Activated naive CD8-positive, alpha-beta T cell treated with anti-CD3 and anti-CD28 coated beads, Interleukin-2, amount 10 ng/mL, durations not matched to agents 7 days and 5 days (primary cell): ENCODE measurements at places on chromosomes 2 and 18.

GRCh38 chr18:76923485-76924085 lies 101.2 kb downstream of the ZNF236 start:
- DNase-seq: no peak

DNA sequence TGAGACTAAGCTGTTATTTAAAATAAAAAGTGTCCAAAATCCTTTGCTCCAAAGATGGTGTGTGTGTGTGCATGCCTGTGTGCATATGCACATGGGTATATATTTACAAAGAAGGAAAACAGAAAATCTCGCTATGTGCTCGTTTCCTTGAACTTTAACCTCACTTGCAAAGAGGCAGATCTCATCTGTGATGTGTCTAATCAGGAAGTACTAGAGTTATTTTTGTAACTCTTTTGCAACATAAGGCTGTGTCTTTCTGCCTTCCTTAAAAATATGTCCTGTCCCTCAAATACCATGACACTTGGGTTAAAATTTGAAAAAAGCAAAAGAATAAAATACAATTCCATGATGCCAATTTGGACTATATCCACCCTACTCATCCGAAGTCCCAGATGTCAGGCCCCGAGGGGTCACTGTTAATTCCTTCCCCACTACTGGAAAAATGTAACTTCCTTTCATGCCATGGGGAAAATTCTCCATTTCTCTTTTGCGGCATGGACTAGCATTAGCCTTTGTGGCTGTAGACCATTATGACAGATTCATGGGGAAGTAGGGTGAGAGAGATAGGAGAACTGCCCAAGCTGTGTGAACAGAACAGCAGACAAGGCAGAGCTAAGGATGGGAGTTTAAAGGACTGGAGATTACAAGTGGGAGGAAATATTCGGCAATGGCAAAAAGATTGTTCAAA lies 191.3 kb downstream of the MYO1B start:
- no peak for DNase-seq

DNA sequence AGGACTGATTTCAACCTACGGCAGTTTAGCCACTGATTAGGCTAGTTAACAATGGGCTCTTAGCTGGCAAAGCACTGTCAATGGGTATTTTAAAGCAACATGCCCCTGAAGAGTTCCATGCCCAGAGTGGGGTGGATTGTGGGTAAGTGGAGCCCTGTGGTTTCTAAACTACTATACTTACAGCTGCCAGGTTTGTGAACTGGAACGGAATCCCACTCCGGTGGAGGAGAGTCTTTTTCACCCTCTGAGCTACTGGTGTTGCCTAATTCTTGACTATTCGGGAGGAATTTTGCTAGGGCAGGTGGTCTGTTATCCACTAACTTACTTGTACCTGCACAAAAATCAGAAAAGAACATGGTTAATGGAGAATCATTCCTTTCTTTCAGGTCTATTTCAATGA lies 52.6 kb downstream of the ZAP70 start:
- no peak for DNase-seq

DNA sequence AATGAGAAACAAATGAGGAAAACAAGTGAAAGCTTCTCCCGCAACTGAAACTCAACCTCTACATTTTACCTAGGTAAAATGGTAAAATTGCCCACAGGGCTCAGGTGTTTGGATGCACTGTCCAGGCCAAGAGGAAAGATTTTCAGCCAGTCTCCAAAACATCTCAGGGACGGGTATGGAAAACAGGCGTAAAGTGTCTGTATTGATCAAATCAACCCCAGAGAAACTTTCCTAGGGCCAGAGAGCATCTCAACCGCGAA lies 361 bp upstream of the HAT1 start:
- no peak for DNase-seq

- DNase-seq: no peak
Observed at GRCh38 chr2:167510071-167510759, 621.9 kb downstream of the XIRP2 start.

- DNase-seq: no peak
Observed at GRCh38 chr2:216591480-216591879, 41.7 kb upstream of the IGFBP2 start.

DNA sequence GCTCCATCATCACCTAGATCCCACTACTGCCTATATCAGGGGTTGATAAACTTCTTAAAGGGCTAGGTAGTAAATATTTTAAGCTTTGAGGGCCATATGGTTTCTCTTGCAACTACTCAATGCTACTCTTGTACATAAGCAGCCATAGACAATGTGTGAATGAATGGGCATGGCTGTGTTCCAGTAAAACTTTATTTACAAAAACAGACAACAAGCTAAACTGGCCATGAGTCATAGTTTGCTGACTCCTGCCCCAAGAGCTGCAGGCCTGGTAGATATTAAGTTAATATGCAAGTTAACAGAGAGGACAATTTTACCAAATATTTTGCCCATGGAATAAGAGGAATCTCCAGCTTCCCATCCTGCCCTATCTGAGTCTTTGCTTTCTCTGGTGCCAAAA lies 29.8 kb upstream of the MYO3B start:
- no peak for DNase-seq

- no peak for DNase-seq
Observed at GRCh38 chr2:210460322-210461227, 16.0 kb downstream of the LANCL1 start.

DNA sequence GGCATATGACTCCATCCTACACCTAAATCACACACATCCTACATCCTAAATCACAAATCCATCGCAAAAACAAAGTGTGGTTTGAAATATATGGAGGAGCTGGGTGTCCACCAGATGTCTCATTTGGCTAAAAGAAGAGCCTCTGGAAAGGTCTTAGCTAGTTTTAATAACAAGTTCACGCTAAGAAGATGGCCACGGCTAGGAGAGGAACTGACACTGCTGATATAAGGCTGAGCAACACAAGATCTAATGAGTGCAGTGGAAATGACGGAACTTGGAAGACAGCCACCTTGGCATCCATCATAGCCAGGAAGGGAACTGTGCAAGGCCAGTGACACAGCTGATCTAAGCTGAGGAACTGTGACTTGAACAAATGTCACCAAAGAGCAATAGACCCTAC lies 60.0 kb upstream of the AGAP1 start:
- no peak for DNase-seq

- no peak for DNase-seq
Observed at GRCh38 chr2:3759761-3760160, 56.4 kb downstream of the DCDC2C start.

DNA sequence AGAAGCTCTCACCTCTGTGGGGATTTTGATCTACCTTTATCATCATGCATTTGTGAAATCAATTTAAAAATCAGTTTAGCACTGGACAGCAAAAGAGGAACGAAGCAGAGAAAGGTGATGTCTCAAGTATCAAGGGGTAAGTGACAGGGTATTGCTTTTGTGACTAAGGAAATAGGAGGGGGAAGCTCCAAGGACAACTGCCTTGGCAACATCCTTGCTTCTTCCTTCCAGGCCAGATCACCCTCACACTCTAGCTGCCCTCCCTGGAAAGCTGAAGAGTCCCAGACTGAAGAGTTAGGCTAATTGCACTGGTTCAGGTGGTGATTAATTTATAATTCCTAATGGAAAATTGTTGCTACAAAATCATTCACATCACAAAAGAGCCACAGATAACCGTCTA lies 859.1 kb upstream of the ACVR2A start:
- DNase-seq: no peak

GRCh38 chr2:144267239-144267638 lies 252.7 kb downstream of the ZEB2 start:
- no peak for DNase-seq

DNA sequence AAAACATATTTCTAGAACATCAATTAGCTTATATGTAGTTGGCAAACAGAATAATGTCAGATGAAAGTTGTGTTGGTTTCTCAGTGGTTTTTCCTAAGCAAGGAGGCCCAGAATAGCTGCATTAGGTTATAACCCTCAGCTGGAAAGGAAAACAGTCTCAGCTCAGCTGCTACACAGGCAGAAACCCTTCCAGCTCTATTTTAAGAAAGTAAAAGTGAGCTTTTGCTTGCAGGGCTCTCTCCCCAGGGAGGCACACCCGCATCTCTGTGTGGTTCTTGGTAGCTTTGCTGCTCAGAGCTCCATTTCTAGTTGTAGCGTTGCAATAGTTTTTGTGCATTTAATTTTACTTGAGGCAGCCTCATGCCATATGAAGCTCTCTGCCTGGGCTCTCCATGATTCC lies 54.6 kb downstream of the PIKFYVE start:
- no peak for DNase-seq

DNA sequence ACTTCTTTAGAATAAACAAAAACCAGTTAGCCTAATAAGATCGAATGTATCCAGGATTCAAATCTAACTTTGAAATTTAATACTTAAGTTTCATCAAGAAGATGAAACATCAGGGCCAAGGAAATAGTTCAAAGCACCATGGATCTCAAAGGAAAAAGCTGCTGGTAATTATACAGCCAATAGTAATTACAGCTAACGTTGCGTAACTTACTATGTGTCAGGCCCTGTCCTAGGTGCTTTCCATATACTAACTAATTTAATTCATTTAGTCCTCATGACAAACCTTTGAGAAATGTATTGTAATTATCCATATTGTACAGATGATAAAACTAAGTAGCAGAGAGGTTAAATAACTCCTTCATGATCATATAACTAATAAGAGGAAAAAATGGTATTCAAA lies 598.6 kb downstream of the NYAP2 start:
- DNase-seq: no peak

GRCh38 chr2:112572005-112572404 lies 12.4 kb upstream of the CHCHD5 start:
- DNase-seq: no peak
